ENCODE measurements at places on chromosomes 1 and 21. TPM values are rescaled to one million over a fixed set of nuclear protein-coding genes. Genes with fewer than 3 reads are reported as not detected.

- no peak for DNase-seq
These were observed 26.7 kb downstream of the CLSTN1 start for GRCh38 chr1:9797049-9797448.

- no peak for DNase-seq
These were observed 9.8 kb downstream of the RPS6KC1 start for GRCh38 chr1:213060836-213061235.

DNA sequence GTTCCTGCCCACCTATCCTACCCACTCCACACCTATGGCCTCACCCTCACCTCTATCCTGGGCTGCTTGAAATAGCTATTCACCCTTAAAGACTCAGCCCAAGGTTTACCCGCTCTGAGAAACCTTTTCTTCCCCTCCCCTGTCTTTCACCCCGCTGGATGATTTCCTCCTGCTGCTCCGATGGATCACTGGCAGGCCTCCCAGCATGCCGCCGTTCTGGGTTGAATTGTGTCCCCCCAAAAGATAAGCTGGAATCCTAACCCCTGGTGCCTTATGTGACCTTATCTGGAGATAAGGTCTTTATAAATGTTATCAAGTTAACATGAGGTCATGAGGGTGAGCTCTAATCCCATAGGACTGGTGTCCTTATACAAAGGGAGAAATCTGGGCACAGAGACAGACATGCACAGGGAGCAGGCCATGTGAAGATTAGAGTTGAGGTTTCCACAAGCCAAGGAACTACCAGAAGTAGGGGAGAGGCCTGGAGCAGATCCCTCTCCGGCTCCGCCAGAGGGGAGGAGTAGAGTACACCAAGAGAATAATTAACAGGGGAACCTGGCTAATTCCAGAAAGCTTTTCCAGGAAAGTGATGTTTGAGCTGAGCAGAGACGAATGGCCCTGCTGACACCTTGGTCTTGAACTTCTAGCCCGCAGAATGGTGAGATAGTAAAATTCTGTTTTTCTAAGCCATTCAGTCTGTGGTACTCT is 110.0 kb upstream of the SERBP1 start:
- DNase-seq: no peak

DNA sequence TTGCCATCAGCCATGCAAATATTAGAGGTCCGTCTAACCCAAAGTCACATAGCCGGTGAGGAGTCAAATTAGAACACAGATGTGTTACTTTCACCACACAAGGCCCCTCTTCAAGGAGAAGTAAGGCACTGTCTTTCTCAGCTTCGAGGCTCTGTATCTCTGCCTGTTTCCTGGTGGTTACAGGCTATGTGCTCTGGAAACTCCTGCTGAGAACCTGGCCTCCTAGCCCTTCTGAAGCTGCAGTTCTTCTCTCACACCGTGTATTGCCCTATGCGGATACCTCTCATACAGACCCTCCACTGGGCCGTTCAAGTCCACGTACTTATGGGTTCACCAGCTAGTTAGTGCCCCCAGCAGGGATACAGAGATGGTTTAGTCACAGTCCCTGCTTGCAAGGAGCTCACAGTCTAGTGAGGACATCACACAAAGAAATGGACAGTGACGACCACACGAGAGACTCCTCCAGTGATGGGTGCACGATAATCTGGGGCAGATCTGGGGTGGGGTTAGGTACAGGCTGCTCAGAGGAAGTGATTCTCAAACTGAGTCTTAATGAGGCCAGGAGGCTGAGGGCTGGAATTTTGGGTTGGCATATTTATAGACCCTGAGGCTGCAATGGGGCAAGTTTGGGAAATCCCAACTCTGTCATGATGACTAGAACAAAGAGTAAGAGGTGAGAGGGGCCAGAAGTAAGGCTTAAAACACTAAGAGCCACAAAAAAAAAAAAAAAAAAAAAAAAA is 22.8 kb upstream of the ELOA start:
- DNase-seq: no peak

The BSND gene
- polyA plus RNA-seq: not detected

Data from endothelial cell of umbilical vein (primary cell).